ENCODE measurements at places on chromosomes 12 and 14.

- no peak for DNase-seq
Measured at GRCh38 chr12:95328708-95329107, 111.1 kb downstream of the VEZT start.

GRCh38 chr14:39423793-39424192 lies 8.4 kb downstream of the FBXO33 start:
- no peak for DNase-seq

DNA sequence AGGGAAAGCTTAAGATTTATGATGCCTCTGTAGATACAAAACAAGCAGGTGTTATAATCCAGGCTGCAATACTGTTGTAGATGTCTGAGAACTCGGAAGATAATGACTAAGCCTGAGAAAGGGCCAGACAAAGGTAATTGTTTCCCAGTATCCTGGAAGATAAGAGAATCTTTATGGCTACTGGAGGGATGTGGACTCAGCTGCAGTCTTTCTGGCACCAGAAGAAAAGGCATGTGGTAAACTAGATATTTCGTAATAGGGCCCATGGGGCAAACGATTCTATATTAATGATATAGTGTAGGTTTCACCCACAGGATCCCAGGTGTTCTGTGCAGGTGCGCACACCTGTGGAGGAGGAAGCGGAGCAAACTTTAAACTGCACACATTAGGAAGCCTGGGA lies 9.2 kb upstream of the APOLD1 start:
- DNase-seq, result no peak

GRCh38 chr14:72318648-72319047 lies 386.4 kb downstream of the RGS6 start:
- no peak for DNase-seq

DNA sequence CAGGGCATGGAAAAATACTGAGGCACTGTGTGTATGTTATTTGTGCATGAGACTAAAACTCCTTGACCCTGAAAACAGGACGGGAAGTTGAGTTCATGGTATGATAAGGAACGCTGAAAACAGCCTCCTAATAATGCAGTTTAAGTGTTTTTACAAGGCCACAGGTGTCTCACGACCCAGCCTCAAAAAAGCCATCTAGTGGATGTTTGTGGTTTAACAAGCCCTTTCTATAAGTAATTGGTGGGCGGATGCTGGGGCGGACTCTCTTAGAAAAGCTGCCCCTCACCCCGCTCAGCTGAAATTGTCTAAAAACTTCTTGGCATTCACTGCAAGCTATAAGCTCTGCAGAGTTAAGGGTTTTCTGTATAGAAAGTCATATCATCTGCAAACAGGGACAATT lies 184.5 kb downstream of the NUBPL start:
- no peak for DNase-seq

- no peak for DNase-seq
Measured at GRCh38 chr12:843609-844008, 91.2 kb downstream of the WNK1 start.

DNA sequence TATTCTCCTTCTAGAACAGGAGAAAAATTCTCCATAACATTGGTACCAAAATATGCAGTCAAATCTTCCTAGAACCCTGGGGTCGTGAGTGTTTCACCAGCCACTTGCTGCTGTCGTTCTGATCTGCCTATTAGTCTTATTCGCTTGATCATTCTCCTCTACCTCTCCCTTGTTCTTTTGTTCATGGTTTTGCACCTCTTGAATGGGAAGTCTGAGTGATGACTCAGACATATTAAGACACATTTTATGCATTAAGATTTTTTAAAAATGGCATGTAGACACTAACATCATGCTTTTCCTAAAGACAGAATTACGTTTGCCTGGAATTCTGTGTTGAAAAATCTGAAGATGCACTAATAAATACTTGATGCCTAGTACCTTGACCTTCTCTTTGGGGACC lies 159.2 kb upstream of the LRIG3 start:
- DNase-seq, result no peak

- DNase-seq, result no peak
Measured at GRCh38 chr14:54252072-54252730, 144.6 kb upstream of the CDKN3 start.

- no peak for DNase-seq
Measured at GRCh38 chr12:14896521-14897169, 11.0 kb upstream of the MGP start.

- DNase-seq, result no peak
Measured at GRCh38 chr14:65599375-65599774, 186.8 kb downstream of the FUT8 start.

- no peak for DNase-seq
Measured at GRCh38 chr14:33631441-33631840, 319.4 kb downstream of the EGLN3 start.

DNA sequence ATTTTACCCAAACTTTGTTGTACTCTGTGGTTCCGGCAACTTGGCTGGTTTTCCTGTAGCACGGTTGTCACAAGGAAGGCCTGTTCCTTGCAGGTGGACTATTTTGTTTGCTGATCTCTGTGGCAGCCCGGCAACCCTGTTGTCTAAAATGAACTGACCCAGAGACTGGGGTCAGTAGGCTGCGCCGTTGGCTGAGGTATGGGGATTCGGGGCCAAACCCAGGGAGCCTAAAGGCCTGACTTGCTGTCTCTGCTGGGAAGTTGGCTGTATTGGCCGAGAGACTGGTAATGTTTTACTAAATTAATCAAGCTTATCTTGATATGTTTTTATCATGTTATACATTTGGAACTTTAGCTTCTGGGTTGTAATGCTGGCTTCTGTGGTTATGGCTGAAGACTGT lies 13.8 kb downstream of the SMIM41 start:
- DNase-seq, result no peak

GRCh38 chr14:50403419-50403818 lies 6.7 kb upstream of the CDKL1 start:
- DNase-seq, result no peak

- DNase-seq, result no peak
Measured at GRCh38 chr12:29167445-29167844, 18.4 kb downstream of the FAR2 start.

DNA sequence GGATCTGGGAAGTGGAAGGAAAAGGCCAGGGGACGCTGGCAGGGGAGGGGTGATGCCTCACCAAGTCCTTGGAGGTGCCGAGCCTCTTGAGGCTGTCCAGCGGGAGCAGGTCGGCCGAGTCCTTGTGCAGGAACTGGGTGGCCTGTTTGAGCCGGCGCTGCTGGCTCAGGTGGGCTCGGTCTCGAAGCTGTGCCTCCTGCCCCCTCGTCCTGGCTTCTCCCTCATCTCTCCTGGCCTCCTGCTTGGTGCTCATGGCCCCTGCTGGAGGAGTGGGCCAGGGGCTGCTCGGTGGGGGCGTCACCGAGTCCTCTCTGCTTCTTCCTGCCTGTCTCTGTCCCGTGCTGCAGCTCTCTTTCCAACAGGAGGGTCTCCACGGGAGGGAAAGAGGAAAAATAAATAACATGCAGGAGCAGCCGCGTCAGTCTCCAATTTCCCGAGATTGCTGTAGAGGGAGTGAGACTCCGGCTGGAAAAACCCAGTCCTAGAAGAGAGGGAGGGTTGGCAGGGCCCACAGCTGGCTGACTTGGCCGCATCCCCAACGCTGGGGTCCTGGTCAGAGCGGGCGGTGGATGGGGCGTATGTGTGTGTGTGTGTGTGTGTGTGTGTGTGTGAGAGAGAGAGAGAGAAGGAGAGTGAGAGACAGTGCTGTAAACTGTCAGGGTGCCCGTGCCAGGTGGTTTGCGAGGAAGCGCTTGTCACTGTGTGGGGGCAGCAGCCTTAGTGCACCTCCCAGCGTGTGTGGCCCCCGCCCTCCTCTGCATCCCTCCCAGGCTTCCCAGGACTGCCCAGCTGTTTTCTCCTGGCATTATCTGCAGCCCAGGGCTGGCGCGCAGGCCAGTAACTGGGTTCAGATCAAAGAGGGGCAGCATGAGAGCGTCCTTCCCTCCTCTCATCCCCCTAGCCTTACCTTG lies at the start of gene NRIP2:
Gene NRIP2, minus strand, starts transcription at position 455 of the 911 bp plus-strand sequence. Its CDS starts 52 bp downstream, at position 403.
- peak; percentile 35 for DNase-seq

GRCh38 chr12:108962256-108962655 lies 58.6 kb downstream of the SVOP start:
- no peak for DNase-seq

DNA sequence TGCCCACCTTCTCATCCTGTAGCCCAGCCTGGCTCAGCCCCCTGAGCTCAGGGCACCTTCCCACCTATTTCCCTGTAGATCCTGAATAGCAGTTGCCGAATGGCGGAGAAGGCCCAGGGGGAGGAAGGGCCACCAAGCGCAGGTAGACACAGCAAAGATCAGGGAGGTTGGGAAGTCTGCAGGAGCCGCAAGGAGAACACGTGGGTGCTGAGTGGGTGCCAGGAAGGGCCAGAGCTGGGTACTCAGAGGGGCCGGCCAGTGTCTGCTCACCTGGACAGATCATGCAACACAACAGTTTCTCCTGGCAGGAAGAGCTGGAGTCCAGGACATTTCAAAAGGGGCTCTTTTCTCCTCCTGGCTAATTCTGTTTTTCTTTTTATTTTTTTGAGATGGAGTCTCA lies 30.6 kb downstream of the CHGA start:
- no peak for DNase-seq

DNA sequence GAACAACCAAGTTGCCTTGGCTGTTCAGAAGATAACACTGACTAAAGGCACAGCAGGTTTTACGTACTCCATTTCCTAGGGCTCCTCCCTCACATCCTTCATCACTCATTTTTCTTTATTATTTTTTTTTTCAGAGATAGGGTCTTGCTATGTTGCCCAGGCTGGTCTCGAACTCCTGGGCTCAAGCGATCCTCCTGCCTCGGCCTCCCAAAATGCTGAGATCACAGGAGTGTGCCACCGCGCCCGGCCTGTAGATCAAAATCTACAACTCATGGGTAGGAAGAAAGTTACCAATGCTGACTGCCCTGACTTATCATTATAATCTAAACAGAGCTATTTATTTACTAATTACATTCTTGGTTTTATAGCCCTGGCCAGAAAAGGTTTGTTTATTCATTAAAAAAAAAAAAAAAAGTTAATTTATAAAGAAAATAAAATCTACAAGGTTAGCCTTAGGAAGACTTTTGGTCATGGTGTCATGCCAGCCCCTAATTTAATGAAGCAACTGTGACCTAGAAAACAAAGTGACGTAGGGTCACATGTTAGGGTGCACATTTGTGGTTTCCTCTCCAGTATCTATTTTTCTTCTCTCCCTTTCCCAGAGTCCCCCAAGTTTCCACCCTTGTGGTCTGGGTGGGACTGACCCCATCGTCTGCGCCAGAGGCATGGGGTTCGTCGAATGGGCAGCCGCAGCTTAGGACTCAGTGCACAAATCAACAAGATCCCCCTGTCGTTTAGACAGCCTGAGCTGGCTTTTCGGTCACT lies 19.0 kb upstream of the FOXN3 start:
- no peak for DNase-seq

GRCh38 chr12:32070370-32070769 lies 36.3 kb upstream of the BICD1 start:
- no peak for DNase-seq

DNA sequence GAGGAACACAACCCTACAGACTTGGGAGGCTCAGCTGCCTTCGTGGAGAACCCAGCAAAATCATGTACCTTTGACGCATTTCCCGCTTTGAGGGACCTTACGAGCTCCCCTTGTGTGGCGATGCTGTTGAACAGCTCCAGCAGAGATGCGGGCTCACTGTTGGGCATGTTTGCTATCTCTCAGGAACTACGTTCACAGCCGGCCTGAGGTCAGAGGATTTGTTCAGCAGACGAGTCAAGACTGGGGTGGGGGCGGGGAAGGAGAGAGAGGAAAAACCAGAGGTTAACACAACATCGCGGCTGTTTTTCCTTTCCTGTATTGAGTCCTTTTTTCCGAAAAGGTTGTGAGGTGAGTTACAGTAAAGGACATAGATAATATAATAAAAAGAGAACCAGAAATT lies 45.9 kb downstream of the SLC25A47 start:
- DNase-seq, result no peak

DNA sequence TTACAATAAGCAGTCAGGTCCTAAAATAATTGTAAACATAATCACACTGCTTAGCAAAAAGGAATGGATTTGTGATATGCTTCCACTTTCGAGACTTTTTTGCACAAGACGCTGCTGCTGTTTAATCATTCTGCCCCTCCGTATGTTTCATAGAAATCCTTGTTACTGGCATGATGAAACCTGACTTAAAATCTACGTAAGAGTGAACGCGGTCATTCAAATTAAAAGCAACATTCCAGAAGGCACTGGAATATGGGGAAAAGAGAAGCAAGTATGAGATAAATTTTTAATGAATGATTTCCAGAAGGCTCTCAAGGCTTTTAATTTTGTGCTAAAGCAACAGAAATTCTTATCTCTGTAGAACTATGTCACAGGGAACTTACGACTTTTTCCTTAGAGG lies 1.1 kb downstream of the CNIH1 start:
- DNase-seq, result no peak

- DNase-seq, result no peak
Measured at GRCh38 chr14:72126561-72126960, 194.3 kb downstream of the RGS6 start.

- peak; percentile 16 for DNase-seq
Measured at GRCh38 chr12:101877806-101878242, 444 bp downstream of the DRAM1 start.

DNA sequence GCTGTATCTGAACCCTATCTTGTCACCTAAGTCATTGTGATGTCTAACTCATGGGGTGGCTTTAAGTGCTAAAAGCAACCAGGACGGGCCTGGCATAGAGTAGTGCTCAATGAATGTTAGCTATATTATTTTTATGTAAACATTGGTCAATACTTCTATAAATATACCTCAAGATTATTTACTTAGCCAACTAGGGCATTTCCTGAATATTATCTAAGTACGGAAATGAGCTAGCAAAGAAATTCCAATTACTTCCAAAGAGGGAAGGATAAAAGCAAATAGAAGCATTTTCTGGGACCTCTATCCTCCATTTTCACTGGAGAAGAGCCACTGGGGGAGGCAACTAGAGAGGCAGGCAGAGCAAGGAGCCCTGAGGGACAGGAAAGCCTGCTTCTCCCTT lies 20.6 kb downstream of the CCDC92 start:
- DNase-seq, result no peak

DNA sequence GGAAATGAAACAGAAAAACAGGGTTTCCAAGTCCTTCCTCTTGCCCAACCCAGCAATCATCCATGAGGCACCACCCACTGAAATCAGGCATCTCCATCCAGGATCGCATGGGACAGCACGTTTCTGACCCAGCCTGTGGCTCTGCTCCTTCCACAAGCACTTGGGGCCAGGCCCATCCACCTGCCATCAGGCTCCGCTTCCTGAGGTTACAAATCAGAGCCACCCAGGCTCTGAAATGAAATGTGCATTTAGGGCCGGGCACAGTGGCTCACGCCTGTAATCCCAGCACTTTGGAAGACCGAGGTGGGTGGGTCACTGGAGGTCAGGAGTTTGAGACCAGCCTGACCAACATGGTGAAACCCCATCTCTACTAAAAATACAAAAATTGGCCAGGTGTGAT lies 717 bp upstream of the KRT78 start:
- no peak for DNase-seq

- no peak for DNase-seq
Measured at GRCh38 chr14:82447586-82447985, 913.9 kb upstream of the SEL1L start.

- DNase-seq, result no peak
Measured at GRCh38 chr12:54373649-54374561, 9.6 kb upstream of the GPR84 start.

- DNase-seq, result no peak
Measured at GRCh38 chr14:59707778-59708561, 131.4 kb upstream of the CCDC175 start.

Data from HEK293T (cell line).